ENCODE measurements at places on chromosomes 1 and 21.

GRCh38 chr1:23337869-23338268 lies 6.2 kb downstream of the HNRNPR start:
- DNase-seq = no peak

GRCh38 chr1:47003896-47004403 lies 19.5 kb upstream of the CYP4X1 start:
- DNase-seq = no peak

- no peak for DNase-seq
Measured at GRCh38 chr1:157155658-157156057, 17.5 kb upstream of the ETV3 start.

- DNase-seq = no peak
Measured at GRCh38 chr1:11499601-11500331, 20.8 kb downstream of the DISP3 start.

DNA sequence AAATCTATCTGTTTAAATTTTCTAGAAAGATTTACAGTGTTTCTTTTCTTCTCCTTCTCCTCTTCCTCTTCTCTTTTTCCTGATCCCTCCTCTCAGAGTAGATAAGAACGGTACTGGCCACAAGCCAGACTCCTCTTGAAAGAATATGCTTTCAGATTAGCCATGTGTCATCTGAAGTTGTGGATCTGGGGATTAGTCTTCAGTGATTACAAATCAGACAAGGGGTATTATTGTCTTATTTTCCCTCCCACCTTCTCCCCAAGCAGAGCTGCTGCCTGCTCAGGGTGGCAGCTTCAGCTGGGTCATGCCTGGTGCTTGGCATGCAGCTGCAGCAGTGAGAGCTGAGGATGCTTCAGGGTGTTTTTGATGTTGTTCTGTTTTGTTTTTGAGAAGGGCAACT lies 42.7 kb downstream of the SGIP1 start:
- DNase-seq = no peak

- DNase-seq = no peak
Measured at GRCh38 chr1:212607913-212608391, 609 bp upstream of the ATF3 start.

DNA sequence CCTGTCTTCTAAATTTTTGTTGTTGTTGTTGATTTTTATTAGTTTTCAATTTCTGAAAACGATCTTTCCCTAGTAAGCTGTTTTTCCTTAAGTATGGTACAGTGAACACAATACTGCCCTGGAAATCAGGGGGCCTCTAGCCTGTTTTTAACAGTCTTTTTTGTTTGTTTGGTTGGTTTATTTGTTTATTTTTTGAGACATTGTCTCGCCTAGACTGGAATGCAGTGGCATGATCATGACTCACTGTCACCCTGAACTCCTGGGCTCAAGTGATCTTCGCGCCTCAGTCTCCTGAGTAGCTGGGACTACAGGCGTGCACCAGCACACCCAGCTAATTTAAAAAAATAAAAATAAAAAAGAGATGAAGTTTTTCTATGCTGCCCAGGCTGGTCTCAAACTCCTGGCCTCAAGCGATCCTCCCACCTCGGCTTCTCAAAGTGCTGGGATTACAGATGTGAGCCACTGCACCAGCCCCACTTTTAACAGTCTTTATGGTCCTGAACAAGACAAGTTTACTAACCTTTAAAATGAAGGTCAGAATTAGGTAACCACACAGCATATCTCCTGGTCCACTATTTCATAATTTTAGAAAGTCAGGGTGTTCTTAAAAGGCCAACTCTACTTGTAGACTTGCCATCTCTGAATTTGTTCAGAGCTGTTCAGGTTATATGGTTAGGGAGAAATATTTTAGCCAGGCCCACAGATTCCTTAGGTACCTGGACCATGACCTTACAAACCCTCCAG lies 35.4 kb downstream of the TBCE start:
- DNase-seq = no peak

GRCh38 chr1:66916320-66916719 lies 8.3 kb downstream of the DNAI4 start:
- no peak for DNase-seq

GRCh38 chr1:26252718-26253117 lies 18.7 kb downstream of the CEP85 start:
- DNase-seq = no peak

DNA sequence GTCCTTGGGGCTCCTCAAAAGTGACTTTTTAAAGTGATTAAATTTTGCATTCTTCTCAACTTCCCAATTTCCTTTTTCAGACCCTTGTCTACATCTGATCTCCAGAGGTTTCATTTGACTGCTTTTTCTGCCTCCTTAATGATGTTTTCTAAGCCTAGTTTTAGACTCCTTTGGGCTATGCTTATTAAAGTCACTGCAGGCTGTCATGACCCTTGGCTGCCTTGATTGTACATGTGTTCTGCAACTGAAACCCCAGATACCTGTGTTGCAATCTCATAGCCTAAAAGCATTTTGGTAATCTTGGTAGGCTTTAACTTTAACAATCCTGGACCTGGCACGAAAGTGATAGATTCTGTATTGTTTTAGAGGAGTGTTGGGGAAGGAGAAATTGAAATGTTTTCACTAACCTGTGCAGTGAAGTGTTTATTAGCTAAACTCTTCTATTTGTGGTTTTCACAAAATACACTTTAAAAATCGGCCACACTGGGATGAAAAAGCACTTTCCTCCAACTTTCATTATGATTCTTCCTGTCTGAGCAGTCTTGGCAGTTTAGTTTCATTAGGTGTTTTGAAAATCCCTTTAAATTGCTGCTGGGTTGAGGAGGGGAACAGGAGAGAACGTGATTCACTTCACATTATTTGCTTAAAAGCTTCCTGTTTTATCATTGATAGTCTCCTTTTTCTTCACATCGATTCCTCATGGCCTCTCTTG lies 4.9 kb downstream of the MACO1 start:
- DNase-seq = no peak

- DNase-seq = no peak
Measured at GRCh38 chr1:179761296-179761695, 18.2 kb downstream of the FAM163A start.

GRCh38 chr1:241507189-241507863 lies 12.2 kb downstream of the FH start:
- no peak for DNase-seq

- DNase-seq = no peak
Measured at GRCh38 chr21:16186742-16187141, 457.0 kb downstream of the USP25 start.

DNA sequence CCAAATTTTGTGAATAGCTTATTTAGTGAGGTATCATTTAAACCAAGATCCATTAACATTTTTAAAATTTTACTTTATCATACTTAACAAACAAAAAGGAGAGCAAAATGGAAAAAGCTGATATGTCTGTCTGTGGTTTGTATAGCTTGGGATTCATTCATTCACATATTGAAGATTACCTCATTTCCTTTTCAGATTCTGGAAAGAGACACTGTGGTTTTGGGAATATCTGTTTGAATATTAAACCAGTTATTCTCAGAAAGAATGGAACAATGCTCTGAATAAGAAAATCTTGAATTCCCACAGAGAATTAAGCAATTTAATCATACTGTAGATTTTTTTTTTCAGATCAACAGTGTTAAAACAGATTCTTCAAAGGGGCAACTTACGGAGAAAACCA lies 93.8 kb upstream of the PRDX6 start:
- DNase-seq = no peak

DNA sequence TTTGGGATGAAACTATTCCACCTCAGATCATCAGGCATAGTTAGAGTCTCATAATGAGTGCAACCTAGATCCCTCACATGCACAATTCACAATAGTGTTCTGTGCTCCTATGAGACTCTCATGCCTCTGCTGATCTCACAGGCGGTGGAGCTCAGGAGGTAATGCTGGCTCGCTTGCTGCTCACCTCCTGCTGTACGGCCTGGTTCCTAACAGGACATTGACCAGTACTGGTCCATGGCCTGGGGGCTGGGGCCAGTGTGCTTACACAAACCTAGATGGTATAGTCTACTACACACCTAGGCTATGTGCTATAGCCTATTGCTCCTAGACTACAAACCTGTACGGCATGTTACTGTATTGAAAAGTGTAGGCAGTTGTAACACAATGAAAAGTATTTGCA lies 448.4 kb downstream of the RPS6KC1 start:
- DNase-seq = no peak

DNA sequence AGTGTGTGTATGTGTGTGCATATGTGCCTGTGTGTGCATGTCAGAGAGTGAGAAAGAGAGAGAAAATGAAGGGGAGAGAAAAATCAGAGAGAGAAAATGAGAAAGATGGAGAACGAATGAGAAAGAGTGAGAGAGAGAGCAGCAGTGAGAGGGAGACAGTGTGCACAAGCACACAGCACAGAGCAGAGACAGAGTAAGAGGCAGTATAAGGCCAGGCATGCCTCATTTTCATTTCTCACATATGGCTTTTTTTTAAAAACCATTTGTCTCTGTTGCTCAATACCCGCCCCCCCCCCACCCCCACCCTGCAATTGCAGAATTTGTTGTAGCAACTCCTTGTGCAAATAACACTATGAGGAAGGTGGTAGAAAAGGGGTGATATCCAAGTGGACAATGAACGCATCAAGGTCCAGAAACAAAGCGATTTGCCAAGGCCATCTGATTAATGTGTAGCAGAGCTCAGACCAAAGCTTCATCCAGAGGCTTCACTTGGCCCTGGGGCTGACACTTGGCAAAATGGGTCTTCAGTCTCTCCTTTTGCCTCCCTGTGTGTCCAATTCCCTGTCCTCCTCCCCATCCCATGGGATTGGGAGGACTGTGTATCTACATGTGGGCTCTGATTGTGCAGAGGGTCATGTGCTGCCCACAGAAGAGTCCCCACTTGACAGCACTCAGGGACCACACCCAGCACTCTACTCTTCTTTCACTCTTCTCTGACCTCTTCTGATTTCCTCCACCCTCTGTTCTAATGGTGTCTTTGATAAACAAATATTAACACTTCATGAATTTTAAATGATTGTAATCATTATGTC lies 38.9 kb upstream of the HSD3B1 start:
- DNase-seq = no peak

DNA sequence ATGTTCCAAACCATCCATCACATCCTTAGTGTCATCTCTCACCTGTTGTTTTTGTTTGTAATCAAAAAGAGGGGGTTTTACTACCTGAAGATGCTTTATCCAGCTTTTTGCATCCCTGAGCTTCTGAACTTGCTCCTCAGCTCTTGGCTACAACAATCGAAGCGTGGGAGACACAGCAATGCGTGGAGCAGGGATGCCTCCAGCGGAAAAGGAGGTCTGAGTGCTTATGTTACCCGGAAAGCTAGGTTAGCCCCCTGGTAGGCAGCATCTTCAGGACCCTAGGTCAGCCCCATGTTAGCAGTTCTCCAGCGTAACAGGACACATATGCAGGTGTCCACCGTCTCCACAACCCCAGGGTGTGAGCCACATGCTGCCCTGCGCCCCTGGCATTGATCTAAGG lies 141.5 kb downstream of the RRAGC start:
- DNase-seq = no peak

DNA sequence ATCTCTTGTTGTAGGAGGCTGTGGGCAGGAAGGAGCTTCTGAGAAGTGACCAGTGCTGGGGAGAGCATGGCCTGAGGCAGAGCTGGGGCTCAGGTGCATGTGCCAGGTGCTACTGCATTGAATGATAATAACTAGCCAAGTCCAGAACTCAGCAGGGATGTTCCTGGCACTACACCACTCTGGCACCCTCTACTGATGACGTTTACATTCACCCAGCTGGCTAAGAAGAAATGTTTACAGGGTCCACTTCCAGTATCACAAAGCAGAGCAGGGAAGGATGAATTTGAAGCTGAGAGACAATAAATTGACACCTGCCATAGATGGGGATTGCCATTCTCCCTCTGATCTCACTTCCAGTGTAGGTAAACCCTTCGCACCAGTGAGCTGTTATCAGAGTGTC lies 411.8 kb downstream of the SETD4 start:
- DNase-seq = no peak

- no peak for DNase-seq
Measured at GRCh38 chr1:69834336-69834735, 266.6 kb downstream of the LRRC7 start.

GRCh38 chr1:62601457-62601856 lies 4.1 kb downstream of the ANGPTL3 start:
- DNase-seq = no peak

DNA sequence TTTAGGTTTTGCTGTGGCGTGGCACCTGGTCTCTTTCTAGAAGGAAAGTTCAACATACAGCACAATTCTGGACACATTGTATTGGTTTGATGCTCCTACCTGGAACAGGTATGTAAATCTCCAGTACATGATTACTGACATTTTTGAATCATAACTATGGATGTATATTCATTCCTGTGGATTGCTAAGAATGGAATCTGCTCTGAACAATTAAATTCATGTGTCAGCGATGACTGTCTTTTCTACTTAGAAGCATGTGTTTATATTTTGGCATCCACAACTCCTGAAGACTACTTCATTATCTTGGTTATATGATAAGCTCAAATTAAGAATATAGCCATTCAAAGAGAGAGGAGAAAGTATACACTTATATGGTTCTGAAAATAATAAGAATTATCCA lies 291.8 kb downstream of the CHRM3 start:
- no peak for DNase-seq

DNA sequence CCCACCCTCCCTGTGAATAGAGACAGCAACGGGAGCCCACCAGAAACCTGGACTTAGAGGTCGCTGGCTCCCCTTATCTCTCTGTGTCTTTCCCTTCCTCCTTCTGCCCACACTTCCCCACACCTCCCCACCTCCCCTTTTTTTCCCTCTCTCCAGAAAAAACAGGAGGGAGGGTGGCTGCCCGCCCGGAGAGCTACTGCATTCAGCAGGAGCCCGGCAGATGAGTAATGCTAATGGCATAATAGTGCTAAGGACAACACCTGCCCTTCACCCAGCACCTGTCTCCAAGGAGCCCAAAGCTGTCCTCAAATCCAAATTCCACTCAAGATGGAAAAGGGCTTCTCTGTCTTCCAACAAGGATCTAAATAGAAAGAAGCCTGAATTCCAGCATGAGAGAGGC lies 11.4 kb upstream of the PRELP start:
- no peak for DNase-seq

DNA sequence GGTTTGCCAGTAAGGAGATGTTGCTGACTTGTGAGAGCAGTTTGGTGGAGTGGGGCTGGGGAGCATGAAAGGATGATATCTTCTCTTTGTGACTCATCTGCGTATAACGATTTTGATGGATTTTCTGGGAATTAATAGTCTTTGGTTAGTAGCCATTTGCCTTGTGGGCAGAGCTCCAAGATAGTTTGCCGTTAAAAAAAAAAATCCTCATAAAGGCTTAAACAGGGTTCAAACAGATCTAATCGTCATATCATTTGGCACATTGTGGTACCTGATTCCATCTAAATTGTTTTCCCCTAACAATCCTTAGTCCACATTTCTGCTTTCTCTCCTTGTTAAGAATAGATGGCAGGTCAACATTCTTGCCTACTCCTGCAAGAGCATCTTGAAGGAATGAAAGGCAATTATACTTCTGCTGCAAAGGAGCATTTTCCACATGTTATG lies 168.0 kb downstream of the PPP1R12B start:
- DNase-seq = no peak
